ENCODE measurements at places on chromosomes 5 and 9. TPM values are rescaled to one million over a fixed set of nuclear protein-coding genes. Genes with fewer than 3 reads are reported as not detected.

Gene ASTN2
- 27.3 TPM for total RNA-seq

Gene PTTG1
- 14.8 TPM for total RNA-seq

Gene C9orf72
- total RNA-seq, result 48.7 TPM

Gene ERAP2
- total RNA-seq, result 0.98 TPM

Gene THOC3
- 40.6 TPM for total RNA-seq

Gene HRCT1
- not detected for total RNA-seq

Gene PTPDC1
- total RNA-seq, result 12.0 TPM

Gene PCSK1
- 1.2 TPM for total RNA-seq

Gene NEUROG1
- 0.49 TPM for total RNA-seq

Gene LCN9
- total RNA-seq, result not detected

Gene EHMT1
- 49.4 TPM for total RNA-seq
